Activated gamma-delta T cell treated with anti-CD3 and anti-CD28 coated beads, Interleukin-2, amount 50 U/mL, for 16 hours (primary cell): ENCODE measurements at places on chromosomes 11 and 22.

DNA sequence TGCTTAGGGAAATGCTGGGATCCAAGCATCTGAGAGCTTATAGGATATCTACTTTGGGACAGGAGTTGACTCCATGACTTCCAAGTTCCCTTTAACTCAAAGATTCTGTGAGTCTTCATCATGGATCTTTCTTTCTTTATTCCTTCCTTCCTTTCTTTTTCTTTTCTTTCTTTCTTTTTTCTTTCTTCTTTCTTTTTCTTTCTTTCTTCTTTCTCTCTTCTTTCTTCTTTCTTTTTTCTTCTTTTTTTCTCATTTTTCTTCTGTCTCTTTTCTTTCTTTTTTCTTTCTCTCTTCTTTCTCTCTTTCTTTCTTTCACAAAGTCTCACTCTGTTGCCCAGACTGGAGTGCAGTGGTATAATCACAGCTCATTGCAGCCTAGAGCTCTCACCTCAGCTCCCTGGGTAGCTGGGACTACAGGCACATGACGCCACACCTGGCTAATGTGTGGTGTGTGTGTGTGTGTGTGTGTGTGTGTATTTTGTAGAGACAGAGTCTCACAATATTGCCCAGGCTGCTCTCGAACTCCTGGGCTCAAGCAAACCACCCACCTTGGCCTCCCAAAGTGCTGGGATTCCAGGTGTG, 5.4 kb upstream of the MICAL3 start:
- DNase-seq, result no peak

GRCh38 chr11:14376920-14377319, 17.9 kb upstream of the RRAS2 start:
- no peak for DNase-seq

DNA sequence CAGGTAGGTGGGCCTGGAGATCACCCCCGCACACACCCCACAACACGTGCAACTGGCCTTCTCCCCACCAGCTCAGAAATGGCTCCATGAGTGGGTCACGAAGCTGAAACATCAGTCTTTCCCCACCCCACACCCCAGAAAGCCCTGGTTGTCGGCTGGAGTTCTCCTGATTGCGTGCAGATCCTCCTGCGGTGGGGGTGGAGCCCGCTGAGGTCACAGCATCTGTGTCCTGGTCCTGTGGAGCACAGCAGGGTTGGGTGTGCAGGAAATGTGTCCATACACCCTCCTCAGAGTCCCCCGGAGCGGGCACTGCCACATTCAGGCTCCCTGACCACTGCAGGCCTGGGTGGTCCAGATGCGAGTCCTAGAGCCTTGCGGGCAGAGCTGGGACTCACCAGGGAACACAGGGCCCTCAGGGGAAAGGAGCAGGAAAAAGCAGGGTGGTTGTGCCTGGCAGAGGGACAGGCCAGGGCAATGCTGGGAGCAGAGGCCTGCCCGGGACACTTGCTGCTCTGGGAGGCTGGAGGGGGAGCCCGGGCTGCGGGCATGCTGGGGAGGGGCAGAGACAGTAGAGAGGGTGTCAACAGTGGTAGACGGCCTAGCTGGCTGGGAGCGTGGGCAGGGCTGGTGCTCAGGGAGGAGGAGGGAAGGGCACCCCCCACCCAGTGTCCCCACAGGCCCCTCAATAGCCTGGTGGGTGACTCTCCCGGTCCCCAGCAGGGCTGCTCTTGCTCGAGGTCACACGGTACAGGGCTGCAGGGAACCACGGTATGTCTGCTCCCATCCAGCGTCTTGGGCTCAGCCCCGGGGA, 42.4 kb upstream of the PPARA start:
- DNase-seq, result no peak

- no peak for DNase-seq
These were observed 359.2 kb downstream of the BUD13 start for GRCh38 chr11:116413301-116414242.
